Pancreas (tissue), 10 donors: ENCODE measurements at places on chromosomes 3 and 15.

DNA sequence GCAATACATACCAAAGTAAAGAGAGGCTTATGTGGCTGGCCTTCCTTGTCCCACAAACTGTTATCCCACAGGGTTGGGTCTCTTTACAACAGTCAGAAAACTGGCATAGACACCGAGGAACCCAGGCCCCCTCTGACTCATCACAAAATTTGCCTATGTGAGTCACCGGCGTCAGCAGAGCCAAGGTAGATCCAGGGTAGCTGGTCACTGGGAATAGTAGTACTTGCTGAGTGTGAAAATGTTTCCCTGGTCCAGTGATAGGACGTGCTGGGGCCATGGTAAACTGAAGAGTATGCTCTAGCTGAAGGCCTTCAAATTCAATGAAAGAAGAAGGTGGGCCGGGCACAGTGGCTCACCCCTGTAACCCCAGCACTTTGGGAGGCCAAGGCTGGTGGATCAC, 27.1 kb upstream of the SKIL start:
- no peaks in the 10 kb centered on the region for H3K27me3 ChIP-seq
- H3K36me3 ChIP-seq, result no peaks in the 10 kb centered on the region
- no peak overlapping the region for H3K4me3 ChIP-seq

DNA sequence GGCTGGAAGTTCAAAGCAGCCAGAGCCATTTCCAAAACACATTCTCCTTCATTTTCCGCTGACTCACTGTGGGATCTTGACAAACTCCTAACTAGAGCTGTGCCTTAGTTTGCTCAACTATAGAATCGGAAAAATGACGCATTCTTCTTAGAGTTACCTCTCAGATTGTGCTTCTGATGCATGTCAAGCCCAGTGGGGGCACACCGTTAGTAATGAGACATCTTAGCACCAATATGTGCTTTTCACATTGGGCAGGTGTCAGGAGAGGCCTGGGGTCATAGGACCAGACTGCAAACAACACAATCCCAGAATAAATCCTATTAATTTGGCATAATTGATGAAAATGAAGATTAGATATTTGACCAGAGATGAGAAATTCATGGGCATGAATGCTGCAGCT, 71.3 kb upstream of the UBE3A start:
- H3K27ac ChIP-seq, result no peak overlapping the region
- no peak for DNase-seq
- H3K4me1 ChIP-seq, result no peaks in the 10 kb centered on the region
- no peaks in the 10 kb centered on the region for H3K27me3 ChIP-seq

DNA sequence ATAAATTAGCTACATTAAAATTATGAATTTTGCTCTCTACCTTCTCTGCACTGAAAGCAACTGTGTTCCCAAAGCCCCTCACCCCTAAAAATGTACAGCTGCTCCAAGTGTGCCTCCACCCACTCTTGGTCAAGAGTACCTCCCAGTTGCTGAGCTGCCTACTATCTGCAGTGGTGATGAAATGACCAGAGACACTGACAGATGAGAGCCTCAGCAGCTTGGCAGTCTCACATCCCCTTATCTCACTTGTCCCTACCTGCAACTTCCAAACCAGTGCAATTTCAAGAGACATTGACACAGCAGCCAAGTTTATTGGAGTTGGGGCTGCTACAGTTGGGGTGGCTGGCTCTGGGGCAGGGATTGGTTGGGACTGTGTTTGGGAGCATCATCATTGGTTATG, 52.2 kb upstream of the COL6A5 start:
- no peak overlapping the region for H3K27ac ChIP-seq
- DNase-seq, result no peak
- H3K4me1 ChIP-seq, result no peaks in the 10 kb centered on the region
- H3K36me3 ChIP-seq, result no peaks in the 10 kb centered on the region

DNA sequence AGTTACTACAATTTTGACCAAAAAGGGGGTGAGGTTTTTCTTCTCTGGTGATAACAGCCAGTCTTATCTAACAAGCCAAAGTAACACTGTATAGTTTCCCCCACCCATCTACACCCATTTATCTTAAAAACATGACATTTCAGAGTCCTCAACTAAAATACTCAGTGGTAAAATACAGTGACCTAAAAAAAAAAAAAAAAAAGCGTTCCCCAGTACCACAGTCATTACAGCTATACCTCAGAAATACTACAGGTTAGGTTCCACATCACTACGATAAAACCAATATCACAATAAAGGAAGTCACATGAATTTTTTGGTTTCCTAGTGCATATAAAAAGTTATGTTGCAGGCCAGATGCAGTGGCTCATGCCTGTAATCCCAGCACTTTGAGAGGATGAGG, 13.8 kb downstream of the DENND4A start:
- no peak for DNase-seq
- H3K36me3 ChIP-seq, result no peaks in the 10 kb centered on the region
- no peaks in the 10 kb centered on the region for H3K27me3 ChIP-seq

GRCh38 chr3:186815435-186815834, 9.2 kb upstream of the RFC4 start:
- H3K4me1 ChIP-seq, result no peaks in the 10 kb centered on the region
- no peak overlapping the region for H3K27ac ChIP-seq
- no peak overlapping the region for H3K4me3 ChIP-seq
- H3K36me3 ChIP-seq, result no peaks in the 10 kb centered on the region
- no peaks in the 10 kb centered on the region for H3K27me3 ChIP-seq

DNA sequence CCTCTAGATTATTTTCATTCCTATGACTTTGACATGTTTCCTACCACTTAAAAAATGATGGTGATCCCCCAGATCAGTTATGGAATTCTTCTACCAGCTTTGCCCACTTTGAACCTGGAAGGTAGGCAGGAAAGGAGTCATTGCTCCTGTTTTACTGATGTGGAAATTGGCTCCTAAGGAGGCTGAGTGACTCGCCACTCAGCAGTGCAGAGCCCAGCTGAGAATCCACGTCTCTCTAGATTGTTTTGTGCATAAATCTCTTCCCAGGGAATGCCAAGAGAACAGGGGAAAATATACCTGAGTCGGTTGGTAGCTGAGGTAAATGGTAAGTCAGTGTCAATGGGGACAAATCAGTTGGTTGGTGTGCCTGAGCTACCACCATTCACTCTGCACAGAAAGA, 4.7 kb downstream of the LTF start:
- H3K4me3 ChIP-seq, result no peak overlapping the region
- DNase-seq, result no peak
- no peaks in the 10 kb centered on the region for H3K36me3 ChIP-seq
- no peak overlapping the region for H3K27ac ChIP-seq

DNA sequence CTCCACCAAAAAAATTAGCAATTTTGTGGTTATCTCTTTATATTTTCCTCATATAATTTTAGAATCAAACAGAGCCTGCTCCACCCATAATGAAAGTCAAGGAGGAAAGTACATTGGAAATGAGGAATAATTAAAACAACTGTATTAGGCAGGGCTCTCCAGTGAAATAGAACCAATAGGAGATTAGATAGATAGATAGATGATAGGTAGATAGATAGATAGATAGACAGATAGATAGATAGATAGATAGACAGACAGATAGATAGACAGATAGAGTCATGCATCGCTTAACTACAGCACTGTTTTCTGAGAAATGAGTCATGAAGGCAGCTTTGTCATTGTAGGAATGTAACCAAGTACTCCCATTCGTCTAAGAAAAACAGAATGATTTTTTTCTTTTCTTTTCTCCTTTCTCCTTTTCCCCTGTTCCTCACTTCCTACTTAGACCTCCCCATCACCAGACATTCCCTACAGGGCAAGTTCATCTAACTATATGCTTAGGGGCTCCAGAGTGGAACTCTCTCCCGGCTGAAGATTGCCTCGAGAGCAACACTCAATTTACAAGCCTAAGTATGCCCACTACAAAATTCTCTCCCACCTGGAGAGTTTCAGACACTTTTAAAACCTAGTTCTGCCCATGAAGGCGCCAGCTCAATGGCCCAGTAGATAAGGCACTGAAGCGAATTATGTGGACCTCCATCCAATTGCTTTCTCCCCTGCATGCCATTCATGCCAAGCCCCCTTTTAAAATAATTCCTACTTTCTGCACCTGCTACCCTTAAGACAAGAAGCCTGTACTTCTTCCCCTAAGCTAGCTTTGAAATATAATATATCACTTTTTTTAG, 53.3 kb upstream of the LIPC start:
- H3K36me3 ChIP-seq, result no peaks in the 10 kb centered on the region
- H3K4me3 ChIP-seq, result no peak overlapping the region
- no peak for DNase-seq
- H3K27me3 ChIP-seq, result no peaks in the 10 kb centered on the region
- no peaks in the 10 kb centered on the region for H3K4me1 ChIP-seq

- no peaks in the 10 kb centered on the region for H3K36me3 ChIP-seq
- H3K27ac ChIP-seq, result no peak overlapping the region
- H3K4me3 ChIP-seq, result no peak overlapping the region
- DNase-seq, result no peak
- no peaks in the 10 kb centered on the region for H3K27me3 ChIP-seq
These were observed 3.4 kb upstream of the DIS3L start for GRCh38 chr15:66290007-66290406.

DNA sequence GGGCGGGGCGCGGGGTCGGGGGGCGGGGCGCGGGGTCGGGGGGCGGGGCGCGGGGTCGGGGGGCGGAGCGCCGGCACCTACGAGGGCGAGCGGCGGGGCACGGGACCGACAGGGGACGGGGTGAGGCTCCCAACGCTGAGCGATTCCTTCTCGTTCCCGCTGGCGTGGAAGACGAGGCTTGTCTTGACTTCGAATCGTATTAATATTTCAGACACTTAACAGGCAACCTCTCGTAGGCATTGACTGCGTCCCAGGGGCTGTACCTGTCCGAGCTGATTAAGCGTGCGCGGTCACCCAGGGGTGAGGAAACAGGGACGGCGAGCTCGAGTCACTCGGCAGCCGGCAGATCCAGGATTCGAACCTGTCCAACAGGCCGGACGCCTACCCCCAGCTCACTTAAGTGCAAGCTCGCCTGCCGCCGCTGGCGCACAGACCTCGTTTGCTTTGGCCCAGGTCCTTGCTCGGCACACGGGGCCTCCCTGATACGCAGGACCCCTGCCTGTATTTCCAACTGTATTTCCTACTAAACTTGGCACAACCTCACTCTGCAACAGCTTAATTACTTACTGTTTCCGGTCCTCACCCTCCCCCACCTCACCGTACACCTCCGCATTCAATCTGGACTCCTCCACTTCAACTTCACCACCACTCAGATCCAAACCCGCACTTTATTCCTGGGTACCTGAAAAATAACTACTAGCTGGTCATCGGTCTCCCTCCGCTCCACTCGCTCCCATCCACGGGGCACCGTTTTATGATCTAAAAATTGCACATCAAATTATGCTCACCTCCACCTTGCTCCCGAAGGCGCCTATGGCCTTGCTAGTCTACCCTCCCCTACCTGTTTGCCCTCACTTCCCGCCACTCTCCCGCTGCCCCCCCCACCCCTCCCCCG, 722 bp upstream of the ZXDC start:
- H3K4me3 ChIP-seq, result peak overlapping the region; percentile 43
- H3K27me3 ChIP-seq, result no peaks in the 10 kb centered on the region
- H3K36me3 ChIP-seq, result no peaks in the 10 kb centered on the region
- H3K4me1 ChIP-seq, result peaks cover 24% of the 10 kb centered on the region

DNA sequence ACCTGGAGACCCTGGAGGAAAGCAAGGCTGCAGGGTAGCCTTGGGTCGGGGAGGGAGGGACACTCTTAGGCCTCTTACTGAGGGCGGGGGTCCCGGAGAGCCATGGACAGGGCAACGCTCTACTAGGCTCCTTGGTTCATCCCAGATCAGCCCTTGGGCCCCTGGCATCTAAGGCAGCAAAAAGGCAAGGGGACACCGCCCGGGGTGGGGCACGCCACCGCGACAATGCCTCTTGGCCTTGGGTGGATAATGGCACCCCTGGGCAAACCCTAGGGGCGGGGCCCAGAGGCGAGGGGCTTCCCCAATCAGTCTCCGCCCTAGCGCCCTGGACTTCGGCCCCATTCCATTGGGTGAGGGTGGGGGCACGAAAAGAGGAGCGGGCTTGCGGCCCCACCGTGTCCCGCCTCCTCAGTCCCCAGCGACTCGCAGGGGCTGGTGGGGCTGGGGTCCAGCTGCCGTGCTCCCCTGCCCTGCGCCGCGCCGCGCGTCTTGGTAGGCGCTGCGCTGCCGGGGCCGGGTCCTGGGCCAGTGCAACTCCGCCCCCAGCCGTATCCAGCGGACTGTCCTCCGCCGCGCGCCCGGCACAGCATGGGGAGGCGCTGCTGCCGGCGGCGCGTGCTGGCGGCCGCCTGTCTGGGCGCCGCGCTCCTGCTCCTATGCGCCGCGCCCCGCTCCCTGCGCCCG, at the start of gene CHST13:
Gene CHST13 (plus strand): TSS at position 411 of the 684 bp plus-strand sequence. CDS start 178 bp downstream, at position 589.
- no peaks in the 10 kb centered on the region for H3K36me3 ChIP-seq
- peaks cover 4% of the 10 kb centered on the region for H3K4me1 ChIP-seq
- DNase-seq, result peak; percentile 30
- peak within 1 kb of the TSS; percentile 34 for H3K4me3 ChIP-seq

- no peak for DNase-seq
- no peaks in the 10 kb centered on the region for H3K36me3 ChIP-seq
- H3K27ac ChIP-seq, result no peak overlapping the region
These were observed 160.8 kb downstream of the FBLN2 start for GRCh38 chr3:13709706-13710105.

DNA sequence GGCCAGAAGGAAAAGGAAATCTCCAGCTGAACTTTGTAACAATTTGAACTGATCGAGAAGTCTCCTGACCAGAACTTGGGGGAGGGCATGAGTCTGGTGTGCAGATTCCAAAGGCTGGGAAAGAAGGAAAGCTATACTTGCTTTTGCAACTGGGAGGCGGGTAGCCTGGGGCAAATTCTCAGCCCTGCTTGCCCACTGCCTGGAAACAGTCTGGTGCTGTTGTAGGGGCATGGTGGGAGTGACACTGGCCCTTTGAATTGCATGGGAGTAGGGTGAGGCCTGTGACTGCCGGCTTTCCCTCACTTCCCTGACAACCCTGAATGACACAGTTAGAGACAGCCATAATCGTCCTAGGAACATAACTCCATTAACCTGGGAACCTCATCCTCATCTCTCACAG, 114.0 kb upstream of the POU1F1 start:
- H3K4me3 ChIP-seq, result no peak overlapping the region
- no peak for DNase-seq
- no peak overlapping the region for H3K27ac ChIP-seq
